ENCODE measurements at places on chromosomes 16 and 17.

DNA sequence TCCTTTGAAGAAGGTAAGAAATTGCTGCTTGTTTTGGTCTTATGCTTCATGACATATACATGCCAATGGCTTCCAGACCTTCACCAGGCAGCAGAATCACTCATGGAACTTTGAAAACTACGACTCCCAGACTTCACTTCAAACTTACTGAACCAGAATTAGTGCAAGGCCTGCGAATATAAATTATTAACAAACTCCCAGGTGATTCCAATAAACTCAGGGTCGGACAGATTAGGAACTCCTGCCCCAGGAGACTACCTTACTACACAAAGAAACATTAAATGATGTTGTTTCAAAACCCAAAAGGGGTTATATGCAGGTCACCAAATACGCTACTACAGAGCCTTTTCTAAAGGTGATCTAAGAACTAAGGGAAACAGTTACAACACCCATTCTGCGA is 20.4 kb downstream of the PSME3IP1 start:
- DNase-seq: no peak

DNA sequence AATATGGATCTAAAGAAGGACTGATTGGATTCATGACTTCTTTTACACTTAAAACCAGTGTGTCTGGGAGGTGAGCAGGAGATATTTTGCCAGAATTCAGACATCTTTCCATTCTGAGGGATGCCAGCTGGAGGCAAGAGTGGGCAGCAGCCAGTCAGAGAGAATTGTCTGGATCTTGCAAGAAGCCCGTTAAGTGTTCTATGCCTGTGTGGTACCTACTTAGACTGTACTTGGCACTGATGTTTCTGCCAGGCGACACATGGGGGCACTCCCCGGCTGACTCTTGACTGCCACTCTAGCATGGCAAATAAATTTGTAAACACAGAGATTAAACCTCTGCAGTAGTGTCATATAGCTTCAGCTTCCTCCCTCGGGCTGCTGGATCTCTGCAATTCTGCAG is 247.7 kb downstream of the UTP18 start:
- no peak for DNase-seq

DNA sequence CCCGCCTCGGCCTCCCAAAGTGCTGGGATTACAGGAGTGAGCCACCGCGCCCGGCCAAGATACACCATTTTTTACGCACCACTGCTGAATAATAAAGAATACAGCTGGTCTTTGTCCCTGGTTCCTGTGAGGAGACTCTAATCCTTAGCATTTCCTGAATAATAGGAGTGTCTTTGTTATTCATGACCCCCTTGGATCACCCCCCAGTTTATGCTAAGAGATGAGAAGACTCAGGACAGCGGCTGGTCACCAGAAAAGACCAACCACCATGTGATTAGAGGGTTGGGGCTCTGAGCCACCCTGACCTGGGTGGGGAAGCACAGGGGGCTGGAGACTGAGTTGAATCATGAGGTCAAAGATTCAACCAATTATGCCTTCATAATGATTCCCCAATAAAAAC is 17.3 kb downstream of the PHLPP2 start:
- DNase-seq: no peak

- no peak for DNase-seq
These were observed 50.4 kb downstream of the SNX29 start for GRCh38 chr16:12026741-12027490.

- DNase-seq: no peak
These were observed 14.3 kb downstream of the NME2 start for GRCh38 chr17:51180486-51180885.

DNA sequence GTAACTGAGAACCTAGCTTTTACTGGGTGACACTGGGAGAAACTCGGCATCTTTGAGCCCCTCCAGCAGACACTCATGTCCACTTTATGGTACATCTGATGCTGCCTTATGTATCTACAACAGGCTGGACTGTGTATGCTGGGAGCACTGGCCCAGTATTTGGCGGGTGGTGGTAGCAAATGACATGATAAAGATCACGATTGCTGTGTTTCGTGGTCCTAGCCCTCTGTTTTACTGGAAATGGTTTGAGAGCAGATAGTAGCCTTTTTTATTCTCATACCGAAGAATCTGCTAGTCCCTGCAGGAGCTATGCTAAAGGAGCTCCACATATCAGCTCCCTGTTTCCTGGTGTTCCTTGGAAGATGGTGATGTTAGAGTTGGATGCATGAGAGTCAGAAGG is 150.3 kb downstream of the CCDC182 start:
- no peak for DNase-seq

- DNase-seq: no peak
These were observed 268.9 kb downstream of the NTN1 start for GRCh38 chr17:9290226-9290613.

DNA sequence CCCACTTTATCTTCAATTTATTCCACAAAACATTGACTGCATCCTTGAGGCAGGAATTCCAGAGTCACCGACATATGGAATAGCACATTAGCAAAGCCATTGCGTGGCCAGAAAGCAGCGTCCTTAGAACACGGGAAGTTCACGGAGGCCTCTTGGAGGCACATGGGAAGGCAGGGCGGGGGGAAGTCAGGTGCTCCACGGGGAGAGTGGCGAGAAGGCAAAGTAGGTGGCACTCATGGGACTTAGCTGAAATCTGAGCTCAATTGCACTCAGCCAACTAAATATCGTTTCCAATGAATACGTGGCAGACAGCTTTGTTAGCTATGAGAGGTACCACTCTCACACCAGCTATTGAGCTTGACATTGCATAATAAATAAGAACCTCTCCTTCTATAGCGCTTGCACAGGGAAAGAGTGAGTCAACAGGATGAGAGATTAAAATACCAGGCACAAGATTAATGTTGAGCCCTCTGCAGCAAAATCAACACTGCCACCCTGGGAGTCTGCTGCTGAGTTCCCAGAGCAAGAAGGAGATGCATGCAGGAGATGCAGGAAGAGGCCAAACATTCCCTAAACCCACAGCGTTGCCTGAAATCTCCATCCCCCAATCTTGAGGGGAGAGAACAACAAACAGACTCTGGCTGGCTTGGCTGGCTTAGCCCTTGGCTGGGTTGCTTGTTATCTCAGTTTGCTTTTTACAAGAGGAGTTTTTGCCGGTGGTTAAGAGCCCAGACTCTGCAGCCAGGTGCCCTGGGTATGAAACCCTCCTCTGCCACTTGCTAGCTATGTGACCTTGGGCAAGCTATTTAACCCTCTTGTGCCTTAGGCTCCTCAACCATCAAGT is 28.8 kb downstream of the ABCC12 start:
- DNase-seq: no peak

DNA sequence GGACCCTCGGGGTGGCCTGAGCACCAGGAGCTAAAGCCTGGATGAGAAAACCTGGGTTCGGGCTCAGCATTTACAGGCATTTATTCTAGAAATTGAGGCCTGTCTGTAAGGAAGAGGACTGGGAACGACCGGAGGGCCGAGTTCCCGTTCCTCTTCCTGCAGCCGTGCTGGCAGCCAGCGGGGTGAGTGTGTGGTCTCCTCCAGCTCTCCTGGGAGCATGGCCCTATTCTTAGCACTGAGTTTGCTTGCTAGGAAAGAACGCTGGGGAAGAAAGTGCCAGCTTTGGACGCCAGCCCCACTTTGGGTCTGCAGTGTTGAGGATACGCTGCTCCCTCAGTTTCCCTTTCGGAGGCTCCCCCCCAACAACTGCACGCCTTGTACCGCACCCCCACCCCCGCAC is 49.6 kb downstream of the MGAT5B start:
- no peak for DNase-seq

DNA sequence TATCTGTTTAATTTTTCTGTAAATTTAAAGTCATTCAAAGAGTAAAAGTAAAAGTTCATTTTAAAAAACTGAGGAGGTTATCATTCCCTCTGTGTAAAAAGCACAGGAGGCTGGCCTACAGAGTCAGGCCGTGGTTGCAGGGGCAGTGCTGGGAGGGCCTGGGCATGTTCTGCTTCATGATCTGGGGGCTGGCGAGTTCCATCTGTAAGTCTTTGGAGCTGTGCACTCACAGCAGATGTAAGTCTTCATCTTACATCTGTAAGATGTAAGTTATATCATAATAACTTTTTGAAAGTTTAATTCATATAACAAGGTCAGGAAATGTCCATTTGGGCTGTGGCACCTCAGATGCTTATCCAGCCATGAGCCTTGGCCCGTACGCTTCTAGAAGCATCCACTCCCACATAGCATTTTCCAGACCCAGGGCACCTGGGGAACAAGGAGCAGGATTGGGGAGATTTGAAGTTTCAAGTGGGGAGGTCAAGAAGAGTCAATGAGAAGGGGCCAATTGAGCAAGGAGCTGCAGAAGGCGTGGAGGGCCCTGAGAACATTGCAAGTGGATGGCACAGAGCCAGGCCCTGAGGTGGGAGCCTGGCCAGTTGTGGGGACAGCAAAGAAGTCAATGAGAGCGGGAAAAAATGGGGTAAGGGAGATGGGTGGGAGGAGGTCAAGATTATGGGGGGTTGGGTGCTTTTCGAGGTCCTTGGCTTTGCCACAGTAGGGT is 54.1 kb downstream of the TNFRSF13B start:
- DNase-seq: no peak

- no peak for DNase-seq
These were observed 12.3 kb downstream of the RFFL start for GRCh38 chr17:35051183-35051578.

DNA sequence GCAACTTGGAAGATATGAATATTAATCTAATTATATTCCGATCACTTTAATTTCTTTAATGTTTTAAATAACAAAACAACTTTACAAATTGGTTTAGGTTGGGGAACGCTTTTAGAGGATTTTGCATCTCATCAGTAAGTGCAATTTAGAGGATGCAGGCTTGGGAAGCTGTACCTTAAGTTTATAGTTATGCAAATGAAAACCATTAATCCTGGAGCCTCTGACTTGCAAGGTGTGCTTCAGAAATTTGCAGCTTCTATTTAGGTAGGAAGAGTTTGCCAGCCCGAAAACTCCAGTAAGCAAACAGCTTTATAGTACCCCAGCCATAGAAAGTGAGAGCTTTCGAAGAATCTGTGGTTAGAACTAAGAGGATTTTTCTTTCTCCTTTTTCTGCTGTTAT is 547.0 kb downstream of the MAF start:
- DNase-seq: no peak

DNA sequence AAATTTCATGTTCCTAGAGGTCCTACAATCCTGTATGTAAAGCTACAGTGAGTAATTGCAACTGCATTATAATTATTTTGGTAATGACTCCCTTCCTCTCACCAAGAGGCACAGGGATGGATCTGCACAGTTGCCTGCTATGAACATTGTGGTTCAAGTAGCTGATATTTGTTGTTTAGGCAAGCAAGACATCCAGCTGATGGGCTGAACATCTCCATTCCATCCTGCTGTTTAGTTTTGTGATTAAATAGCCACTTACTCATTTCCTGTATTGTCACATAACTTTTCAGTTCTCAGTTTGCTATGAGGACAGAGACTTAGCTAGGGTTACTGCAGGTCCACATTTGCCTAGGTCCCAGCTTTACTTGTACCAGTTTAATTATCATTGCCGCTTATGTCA is 181.2 kb upstream of the TBX2 start:
- DNase-seq: no peak

- no peak for DNase-seq
These were observed 47.8 kb downstream of the SLC7A5 start for GRCh38 chr16:87821376-87822107.

DNA sequence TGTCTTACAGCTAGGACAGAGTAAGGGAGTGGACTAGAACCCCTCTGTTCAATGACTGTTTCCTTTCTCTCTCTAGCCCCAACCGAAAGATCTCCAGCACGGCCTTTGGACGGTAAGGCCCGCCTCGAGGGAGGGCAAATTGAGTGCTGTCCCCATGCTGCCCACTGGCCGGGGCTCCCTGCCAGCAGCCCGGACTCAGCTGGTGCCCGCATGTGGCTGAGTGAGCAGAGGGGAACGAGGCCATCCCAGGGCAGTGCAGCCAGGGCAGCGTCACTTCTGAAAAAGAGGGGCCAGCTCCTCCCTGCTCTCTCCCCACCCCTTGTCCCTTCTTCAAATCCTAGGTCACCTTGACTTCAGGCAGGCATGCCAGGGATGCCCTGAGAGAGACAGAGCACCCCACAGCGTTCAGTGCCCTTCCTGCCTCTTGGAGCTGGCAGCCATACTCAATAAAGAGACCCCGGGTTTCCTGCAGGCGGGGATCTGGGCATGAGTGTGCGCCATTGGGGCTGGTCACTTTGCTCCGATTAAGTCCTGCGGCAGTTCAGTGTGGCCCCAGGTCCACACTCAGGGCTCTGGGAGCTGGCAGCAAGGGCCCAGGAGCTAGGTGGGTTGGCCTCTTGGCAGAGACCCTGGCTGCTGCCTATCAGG is 130.9 kb downstream of the RAB11FIP4 start:
- no peak for DNase-seq

- DNase-seq: peak; percentile 38
These were observed 15.2 kb upstream of the HERPUD1 start for GRCh38 chr16:56916571-56917403.

- no peak for DNase-seq
These were observed 9.2 kb upstream of the MSLN start for GRCh38 chr16:751152-752006.

- DNase-seq: no peak
These were observed 5.8 kb downstream of the FBXL19 start for GRCh38 chr16:30929167-30929566.

- DNase-seq: no peak
These were observed 1.4 kb upstream of the WDR45B start for GRCh38 chr17:82649501-82650261.

DNA sequence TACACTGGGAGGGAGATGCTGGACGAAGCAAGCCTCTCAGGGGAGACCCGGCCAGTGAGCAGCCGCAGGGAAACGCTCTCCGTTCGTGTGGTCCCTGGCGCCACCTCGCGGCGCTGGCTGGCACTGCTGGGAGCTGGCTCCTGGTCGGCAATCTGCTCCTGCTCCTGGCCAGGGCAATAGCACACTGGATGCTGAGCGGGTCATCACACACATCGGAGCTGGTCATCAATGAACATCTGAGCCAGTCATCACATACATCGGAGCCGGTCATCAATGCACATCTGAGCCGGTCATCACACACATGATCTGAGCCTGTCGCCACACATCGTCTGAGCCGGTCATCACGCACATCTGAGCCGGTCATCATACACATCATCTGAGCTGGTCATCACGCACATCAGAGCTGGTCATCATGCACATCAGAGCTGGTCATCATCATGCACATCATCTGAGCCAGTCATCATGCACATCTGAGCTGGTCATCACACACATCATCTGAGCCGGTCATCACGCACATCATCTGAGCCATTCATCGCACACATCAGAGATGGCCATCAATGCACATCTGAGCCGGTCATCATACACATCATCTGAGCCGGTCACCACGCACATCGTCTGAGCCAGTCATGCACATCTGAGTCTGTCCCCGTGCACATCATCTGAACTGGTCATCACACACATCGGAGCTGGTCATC is 217.3 kb downstream of the RBFOX3 start:
- peak; percentile 73 for DNase-seq

GRCh38 chr16:31219154-31219741 is 2.3 kb upstream of the PYDC1 start:
- no peak for DNase-seq

Data from activated naive CD8-positive, alpha-beta T cell treated with anti-CD3 and anti-CD28 coated beads for 36 hours (primary cell).